ENCODE measurements at places on chromosomes 12 and 14.

- no peak for DNase-seq
These were observed 59.4 kb downstream of the TTC7B start for GRCh38 chr14:90756755-90757345.

GRCh38 chr12:7035463-7035862, 17.2 kb upstream of the LPCAT3 start:
- no peak for DNase-seq

DNA sequence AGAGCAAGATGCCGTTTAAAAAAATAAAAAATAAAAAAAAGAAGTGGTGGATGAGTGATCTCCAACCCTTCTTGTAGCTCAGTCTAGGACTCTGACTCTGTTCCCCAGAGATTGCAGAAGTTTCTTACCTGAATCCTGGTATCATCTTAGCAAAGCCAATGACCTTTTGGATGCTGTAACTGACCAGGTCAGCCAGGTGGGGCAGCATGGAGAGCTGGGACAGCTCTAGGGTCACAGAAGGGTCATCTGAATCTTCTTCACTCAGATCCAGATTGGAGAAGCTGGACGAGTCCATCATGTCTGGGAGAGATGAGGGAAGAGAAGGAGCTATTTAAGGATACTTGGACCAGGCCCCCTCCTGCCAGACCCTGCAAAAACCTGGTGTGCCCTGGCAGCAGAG, 35.8 kb upstream of the HDAC7 start:
- no peak for DNase-seq

GRCh38 chr12:28051516-28052354, 79.2 kb upstream of the PTHLH start:
- no peak for DNase-seq

DNA sequence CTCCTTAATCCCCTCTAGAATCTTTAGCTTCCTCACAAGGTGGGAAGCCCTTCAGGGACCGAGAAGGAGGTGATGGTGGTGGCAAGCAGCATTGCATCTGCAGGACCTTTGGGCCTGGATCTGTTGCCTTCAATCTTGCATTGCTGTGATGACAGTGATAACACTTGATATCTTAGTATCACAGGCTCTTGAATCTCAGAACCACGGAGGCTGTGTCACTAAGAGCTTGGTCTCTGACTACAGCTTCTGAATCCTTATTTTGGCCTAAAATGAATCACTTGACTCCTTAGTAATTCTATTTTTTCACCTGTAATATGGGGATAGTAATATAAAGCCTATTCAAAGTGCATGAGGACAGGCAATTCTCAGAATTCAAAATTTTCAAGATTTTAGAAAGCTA, 8.9 kb upstream of the AMN1 start:
- no peak for DNase-seq

- DNase-seq, result no peak
These were observed 70.7 kb upstream of the GALNT9 start for GRCh38 chr12:132400011-132400641.

GRCh38 chr12:26273811-26274210, 78.4 kb downstream of the SSPN start:
- DNase-seq, result no peak

DNA sequence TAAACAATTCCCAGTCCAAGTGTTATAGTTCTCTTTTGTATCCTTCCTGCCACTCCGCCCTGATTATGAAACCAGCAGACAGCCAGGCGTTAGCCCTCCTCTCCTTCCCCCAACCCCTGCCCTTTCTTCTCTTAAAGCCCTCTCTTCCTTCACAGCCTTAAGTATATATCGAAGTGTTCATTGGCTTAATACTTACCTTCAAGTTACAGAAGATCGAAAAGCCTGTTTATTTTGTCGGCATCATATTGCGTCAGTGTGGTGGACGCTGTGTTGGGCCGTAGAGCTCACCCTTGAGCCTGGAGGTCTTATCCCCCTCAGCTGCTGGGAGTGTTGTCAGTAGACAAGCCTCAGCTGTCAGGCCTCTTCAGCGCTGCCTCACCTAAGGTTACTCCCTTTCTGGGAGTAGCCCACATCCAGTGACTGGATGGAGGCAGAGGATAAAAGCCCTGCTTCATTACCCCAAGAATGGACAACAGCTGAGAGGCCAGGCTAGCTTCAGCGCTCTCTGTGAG, 36.2 kb downstream of the CMAS start:
- DNase-seq, result no peak

- no peak for DNase-seq
These were observed 2.7 kb upstream of the GZMH start for GRCh38 chr14:24612196-24612595.

GRCh38 chr14:103521438-103521950, 1.1 kb downstream of the CKB start:
- no peak for DNase-seq

DNA sequence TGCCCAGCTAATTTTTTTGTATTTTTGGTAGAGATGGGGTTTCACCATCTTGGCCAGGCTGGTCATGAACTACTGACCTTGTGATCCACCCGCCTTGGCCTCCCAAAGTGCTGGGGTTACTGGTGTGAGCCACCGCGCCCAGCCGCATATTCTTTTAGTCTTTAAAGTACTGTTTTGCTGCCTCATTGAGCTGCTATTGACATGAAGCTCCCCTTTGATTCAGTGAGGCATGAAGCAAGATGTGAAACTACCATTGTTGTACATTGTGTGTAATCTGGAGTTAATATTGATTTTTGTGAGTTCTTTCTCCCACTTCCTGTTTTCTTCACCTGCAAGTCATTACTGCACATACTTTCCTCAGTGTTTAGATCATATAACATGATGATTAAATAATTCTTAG, 80.8 kb downstream of the MNAT1 start:
- DNase-seq, result no peak

DNA sequence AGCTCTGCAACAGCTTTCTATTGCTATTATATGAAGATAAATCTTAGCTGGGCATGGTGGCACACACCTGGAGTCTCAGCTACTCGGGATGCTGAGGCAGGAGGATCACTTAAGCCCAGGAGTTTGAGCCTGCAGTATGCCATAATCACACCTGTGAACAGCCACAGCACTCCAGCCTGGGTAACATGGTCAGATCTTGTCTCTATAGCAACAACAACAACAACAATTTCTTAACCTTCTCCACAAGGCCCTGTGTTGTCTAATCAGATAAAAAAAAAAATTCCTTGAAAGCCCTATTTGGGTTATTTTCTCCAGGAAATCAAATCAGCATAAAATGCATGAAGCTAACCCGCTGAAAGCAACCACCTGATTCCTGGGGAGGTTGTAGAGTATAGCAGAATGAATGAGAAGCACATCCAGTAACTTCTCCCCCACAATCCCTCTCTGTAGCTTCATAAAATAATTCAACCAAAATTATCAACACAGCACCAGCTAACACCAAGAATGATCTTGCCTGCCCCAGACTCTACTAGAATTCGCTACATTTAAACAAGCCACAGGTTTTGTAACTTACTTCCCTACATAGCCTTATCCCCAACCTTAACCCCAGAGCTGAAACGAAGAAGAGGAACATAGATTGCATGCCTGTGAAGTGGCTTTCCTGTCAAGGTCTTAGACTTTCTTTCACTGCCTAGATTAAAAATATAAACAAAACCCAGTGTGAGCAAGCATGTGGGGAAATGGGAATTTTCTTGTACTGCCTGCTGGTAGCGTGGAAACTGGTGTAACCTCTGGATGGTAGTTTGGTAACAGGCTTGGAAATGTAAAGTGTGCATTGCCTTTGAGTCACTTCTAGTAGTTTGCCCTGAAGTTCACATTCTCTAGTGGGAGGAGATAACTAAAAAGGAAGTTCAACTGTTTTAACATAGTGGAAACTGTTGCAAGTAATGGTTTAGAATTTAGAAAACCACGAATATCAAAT, 6.0 kb upstream of the STK38L start:
- no peak for DNase-seq

DNA sequence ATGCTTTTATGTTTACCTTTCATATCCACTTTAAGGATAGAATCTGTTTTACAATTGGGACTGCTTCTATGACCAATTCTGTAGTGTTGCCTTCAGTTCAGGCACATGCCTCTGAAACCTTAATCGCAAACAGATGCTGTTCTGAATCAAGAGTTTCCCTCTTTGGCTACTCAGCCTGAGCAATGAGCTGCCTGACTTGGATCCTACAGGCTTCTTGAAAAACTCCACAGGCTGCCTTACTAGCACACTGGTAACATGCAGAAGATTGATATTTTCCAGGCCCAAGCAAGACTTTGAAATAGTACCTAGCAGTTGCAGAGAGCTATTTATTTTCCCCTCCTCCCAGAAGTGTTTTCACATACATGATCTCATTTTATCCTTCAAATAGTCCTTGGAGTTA, 34.8 kb upstream of the PMCH start:
- DNase-seq, result no peak

- DNase-seq, result no peak
These were observed 163.1 kb downstream of the TTC8 start for GRCh38 chr14:88987516-88987915.

DNA sequence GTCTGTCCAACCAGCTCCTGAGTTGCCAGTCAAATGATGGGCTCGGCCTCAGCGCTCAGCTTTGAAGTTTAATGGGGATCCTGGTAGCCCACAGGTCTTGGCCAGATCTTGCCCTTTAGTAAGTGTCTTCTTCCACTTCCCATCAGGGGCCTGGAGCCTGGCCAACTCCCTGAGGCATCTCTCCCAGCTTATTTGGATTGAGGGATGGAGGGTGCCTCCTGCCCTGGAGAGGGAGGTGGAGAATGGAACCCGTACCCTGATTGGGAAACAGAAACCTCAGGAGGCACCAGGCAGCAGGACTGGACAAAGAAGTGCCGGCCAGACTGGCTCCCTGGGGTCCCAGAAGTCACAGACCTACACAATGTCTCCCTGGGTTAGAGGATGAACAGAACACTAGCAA, 40.5 kb upstream of the LTBP2 start:
- DNase-seq, result no peak

GRCh38 chr12:115324949-115325593, 641.1 kb upstream of the TBX3 start:
- DNase-seq, result no peak

DNA sequence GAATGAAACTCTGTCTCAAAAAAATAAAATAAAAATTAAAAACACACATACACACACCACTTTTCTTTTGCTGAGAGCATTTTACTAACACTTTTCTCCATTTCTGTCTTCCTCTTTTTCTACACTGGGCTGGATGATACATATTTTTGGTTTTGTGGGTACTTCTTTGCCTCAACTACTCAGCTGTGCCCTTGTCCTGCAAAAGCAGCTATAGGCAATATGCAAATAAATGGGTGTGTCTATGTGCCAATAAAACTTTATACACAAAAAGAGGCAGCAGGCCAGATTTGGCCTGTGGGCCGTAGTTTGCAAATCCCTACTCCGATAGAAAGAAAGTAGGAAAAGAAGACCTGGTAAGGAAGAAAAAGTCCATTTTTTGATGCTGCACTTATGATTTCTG, 6.5 kb downstream of the CLMN start:
- DNase-seq, result no peak

- DNase-seq, result no peak
These were observed 152.5 kb downstream of the PTPRO start for GRCh38 chr12:15474766-15475165.

DNA sequence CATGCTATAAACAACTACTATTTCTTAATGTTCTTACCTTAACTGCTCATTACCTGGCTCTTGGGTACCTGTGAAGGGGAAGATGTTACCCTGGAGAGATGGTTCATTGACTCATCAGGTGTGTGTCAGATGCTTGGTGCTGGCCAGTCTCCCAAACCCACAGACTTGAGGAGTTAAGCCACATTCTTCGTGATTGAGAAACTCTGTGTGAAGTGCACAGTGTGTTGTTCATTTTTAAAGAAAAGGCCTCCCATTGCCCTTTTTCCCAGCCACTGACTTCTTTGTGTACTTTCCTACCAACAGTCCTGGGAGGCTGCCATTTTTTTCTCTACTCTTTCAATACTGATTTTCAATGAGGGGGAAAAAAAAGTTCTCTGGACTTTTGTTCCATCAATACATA, 3.2 kb downstream of the MGST1 start:
- peak; percentile 87 for DNase-seq

DNA sequence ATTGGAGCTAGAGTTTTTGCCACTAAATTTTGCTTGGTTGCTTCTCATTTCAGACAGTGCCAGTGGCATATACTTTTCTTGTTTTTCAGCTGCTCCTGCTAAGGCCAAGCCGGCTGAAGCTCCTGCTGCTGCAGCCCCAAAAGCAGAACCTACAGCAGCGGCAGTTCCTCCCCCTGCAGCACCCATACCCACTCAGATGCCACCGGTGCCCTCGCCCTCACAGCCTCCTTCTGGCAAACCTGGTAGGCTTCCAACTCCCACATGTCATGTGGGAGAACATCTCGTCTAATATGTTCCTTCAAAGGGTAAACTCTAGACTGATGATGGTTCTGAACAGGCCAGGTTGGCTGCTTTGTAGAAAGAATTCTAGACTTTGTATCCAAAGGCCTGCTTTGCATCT, 11.0 kb downstream of the DLST start:
- DNase-seq, result no peak

Data from AG04450 (cell line).